DMS 273 treated with DMSO at 0.1 percent for 48 hours (cell line): ENCODE measurements at places on chromosomes 5 and 9.

GRCh38 chr5:28215091-28215490 lies 1176.7 kb upstream of the CDH9 start:
- no peak for DNase-seq

DNA sequence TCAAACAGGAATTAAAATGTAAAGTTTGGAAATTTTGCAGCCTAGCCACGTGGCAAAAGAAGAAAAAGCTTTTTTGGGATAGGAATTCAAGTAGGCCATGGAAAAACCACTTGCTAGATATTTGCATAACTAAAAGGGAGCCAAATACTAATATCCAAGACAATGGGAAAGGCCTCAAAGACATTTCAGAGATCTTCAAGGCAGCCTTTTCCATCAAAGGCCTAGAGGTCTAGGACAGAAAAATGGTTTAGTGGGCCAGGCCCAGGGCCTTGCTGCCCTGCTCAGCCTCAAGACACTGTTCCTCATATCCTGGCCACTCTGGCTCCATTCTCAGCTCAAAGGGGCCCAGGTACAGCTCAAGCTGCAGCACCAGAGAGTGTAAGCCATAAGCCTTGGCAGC lies 265.9 kb upstream of the RPS23 start:
- no peak for DNase-seq

GRCh38 chr5:149795360-149795759 lies 65.2 kb downstream of the PPARGC1B start:
- DNase-seq, result no peak

GRCh38 chr5:9373571-9373970 lies 172.3 kb downstream of the SEMA5A start:
- DNase-seq, result no peak

GRCh38 chr9:4012441-4012840 lies 287.4 kb downstream of the GLIS3 start:
- DNase-seq, result no peak

DNA sequence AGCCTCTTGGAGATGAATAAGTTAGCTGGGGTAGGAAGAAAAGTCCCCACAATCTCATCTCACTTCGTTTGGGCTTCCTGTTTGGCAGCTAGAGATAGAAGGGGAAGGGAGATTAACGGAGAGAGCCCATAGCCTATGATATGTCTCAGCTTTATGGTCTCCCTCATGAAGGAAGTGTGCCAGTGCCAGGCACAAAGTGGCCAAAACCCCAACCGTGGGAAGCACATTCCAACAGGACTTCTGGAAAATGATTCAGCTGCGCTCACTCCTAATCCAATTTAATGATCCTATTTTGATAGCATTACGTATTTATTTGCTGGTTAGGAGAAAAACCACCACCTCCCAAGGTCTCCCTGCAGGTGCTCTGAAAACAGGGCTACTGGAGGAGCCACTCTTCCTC lies 303.1 kb upstream of the CLINT1 start:
- DNase-seq, result no peak

- no peak for DNase-seq
Observed at GRCh38 chr5:10671041-10672008, 89.7 kb downstream of the DAP start.

- DNase-seq, result no peak
Observed at GRCh38 chr5:51201024-51201423, 182.2 kb upstream of the ISL1 start.

- DNase-seq, result no peak
Observed at GRCh38 chr5:145495741-145496140, 339.4 kb downstream of the PRELID2 start.
